Amniotic stem cell (primary cell): ENCODE measurements at places on chromosomes 4 and X.

GRCh38 chr4:101911616-101912015, 121.1 kb downstream of the BANK1 start:
- DNase-seq: no peak

DNA sequence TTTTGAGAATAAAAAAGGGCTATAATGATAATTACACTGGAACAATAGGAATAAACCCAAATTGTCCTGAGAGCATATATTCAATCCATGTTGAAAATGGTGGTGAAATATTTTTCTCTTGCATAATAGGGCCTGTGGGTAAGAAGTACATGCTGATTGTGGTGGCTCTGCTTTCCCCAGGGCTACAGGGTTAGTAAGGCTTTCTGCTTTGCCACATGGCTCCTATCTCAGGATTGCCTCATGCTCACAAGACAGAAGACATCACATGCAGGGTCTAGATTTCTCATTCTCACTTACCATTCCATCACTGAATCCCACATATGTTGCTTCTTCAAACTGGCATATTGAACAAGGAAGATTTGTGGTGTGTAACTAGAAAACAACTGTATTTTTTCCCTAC, 12.4 kb upstream of the VEGFC start:
- DNase-seq: no peak

DNA sequence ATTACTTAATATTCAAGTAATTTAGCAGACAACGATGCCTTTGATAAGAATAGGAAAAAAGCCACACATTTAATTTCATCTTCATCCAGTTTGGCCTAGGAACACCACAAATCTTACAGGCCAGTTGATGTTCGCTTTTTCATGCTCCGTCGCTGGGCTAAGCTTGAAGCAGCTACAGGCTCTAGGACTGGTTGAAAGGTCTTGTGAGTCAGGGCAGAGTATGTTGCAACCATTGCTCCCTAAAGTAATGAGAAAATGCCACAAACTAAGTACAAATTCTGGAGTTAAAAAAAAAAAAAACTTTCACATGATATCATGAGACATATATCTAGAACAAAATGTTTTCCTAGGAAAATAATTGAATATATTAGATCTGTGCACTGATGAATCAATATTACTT, 123.8 kb downstream of the RPS6KA6 start:
- no peak for DNase-seq

DNA sequence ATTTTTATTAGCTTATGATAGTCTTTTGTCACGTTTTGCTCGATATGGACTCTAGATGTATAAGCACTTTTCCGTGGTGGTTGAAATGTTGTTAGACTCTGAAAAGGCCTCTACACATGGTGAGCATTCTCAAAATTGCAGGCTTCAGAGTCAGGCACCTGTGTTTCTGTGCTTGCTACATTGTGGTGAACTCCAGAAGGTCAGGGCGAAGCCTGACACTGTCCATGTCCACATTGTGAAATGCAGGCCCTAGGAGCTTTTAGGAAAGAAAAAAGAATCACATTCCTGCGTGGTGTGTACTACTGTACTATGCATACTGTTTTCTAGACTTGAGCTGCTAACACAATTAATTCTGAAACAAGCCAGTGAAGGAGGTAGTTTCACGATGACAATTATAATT, 86.3 kb downstream of the HS3ST1 start:
- DNase-seq: no peak

DNA sequence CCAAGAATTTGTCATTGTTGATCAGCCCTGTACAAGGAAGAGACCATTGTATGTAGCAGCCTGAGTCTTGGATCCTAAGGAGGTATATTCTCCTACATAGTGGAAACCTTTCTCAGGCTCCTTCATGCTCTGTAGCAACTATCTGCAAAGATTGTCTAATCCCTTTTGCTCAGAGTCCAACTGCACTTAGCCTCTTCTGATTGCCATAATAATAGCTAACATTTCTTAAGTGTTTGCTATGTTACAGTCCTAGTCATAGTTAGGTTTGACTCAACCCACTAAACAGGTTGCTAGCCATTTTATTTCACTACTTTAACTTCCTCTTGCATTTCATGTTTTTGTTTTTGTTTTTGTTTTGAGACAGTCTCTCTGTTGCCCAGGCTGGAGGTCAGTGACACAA, 50.8 kb upstream of the SLC16A2 start:
- no peak for DNase-seq

- no peak for DNase-seq
These were observed 274.1 kb upstream of the MAGEB2 start for GRCh38 chrX:29941287-29941686.
